WTC11 (cell line): ENCODE measurements at places on chromosomes 3 and 15. TPM values are rescaled to one million over a fixed set of nuclear protein-coding genes. Genes with fewer than 3 reads are reported as not detected.

SYNPR gene
- 0.78 to 1.4 TPM (median 0.85 TPM) in 3 replicates for total RNA-seq

BUB1B gene
- total RNA-seq: 148 to 192 TPM (median 156 TPM) in 3 replicates

PDZRN3 gene
- 7.1 to 9.5 TPM (median 8.8 TPM) in 3 replicates for total RNA-seq

MRAS gene
- 11.1 to 14.8 TPM (median 11.7 TPM) in 3 replicates for total RNA-seq

CFAP92 gene
- 2.3 to 2.9 TPM (median 2.6 TPM) in 3 replicates for total RNA-seq

RYR3 gene
- 0.92 to 1.4 TPM (median 1.2 TPM) in 3 replicates for total RNA-seq

FBXW12 gene
- total RNA-seq: 1.9 to 2.5 TPM (median 2.0 TPM) in 3 replicates

P2RY14 gene
- 0.07 TPM in 1 of 3 replicates, not detected in the others for total RNA-seq

IQCF2 gene
- not detected in 3 replicates for total RNA-seq

SATB1 gene
- total RNA-seq: 31.1 to 36.8 TPM (median 36.2 TPM) in 3 replicates

BOC gene
- 6.6 to 8.0 TPM (median 7.2 TPM) in 3 replicates for total RNA-seq

CASR gene
- total RNA-seq: 0.16 to 0.24 TPM (median 0.21 TPM) in 3 replicates

ZNF770 gene
- total RNA-seq: 142 to 158 TPM (median 154 TPM) in 3 replicates

GOLGA6A gene
- 3.1 to 6.0 TPM (median 5.7 TPM) in 3 replicates for total RNA-seq

PLCL2 gene
- total RNA-seq: 9.1 to 11.8 TPM (median 10.4 TPM) in 3 replicates

ST3GAL6 gene
- 8.1 to 8.7 TPM (median 8.3 TPM) in 3 replicates for total RNA-seq

GRAMD2A gene
- 1.8 to 2.6 TPM (median 1.9 TPM) in 3 replicates for total RNA-seq

SAMMSON gene
- 0.11 to 0.13 TPM (median 0.11 TPM) in 3 replicates for total RNA-seq

KBTBD13 gene
- total RNA-seq: 0.05 TPM in 1 of 3 replicates, not detected in the others

APBA2 gene
- 11.2 to 14.6 TPM (median 13.9 TPM) in 3 replicates for total RNA-seq

CRYGS gene
- total RNA-seq: 1.7 to 2.9 TPM (median 1.9 TPM) in 3 replicates

APOD gene
- 0.18 TPM in 1 of 3 replicates, not detected in the others for total RNA-seq

TMEM207 gene
- not detected in 3 replicates for total RNA-seq

RABL3 gene
- total RNA-seq: 15.0 to 18.2 TPM (median 16.6 TPM) in 3 replicates
